ENCODE measurements at places on chromosomes 1 and 21. TPM values are rescaled to one million over a fixed set of nuclear protein-coding genes. Genes with fewer than 3 reads are reported as not detected.

- no peaks in the 10 kb centered on the region for H3K4me1 ChIP-seq
- DNase-seq: no peak
Measured at GRCh38 chr1:237270353-237270752, 228.4 kb downstream of the RYR2 start.

DNA sequence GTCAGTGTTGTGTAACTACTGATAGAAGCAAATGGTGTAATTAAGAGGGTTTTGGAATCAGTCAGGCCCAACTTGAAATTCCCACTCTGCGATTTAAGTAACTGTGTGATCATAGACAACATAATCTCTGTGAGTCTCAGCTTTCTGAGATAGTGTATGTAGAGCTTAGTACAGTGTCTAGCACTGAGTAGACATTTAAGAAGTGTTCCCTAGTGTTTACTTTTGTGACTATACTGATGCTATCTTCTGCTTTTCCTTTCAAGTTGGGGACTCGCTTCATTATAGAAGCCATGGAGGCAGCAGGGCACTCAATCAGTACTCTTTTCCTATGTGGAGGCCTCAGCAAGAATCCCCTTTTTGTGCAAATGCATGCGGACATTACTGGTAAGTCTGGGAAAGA, 147.7 kb upstream of the HOOK1 start:
- H3K36me3 ChIP-seq: no peaks in the 10 kb centered on the region
- no peak for DNase-seq
- peaks cover 26% of the 10 kb centered on the region for H3K4me1 ChIP-seq
- no peaks in the 10 kb centered on the region for H3K27me3 ChIP-seq

DNA sequence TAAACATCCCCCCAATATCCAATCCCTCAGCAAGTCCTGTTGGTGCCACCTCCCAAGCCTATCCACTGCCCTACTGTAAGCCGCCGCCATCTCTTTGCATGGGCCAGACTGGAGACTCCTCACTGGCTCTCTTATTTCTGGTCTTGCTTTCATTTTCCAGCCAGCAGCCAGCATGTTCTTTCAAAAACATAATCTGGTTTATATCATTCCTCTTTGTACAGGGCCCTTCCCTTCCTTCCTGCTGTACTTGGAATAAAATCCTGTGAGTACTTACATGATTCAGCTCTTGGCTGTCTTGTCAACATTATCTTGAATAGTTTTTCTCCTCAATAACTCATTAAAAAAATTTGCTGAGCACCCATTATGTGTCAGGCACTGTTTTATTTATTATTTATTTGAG, 28.2 kb downstream of the TLR5 start:
- no peak overlapping the region for H3K27ac ChIP-seq
- H3K4me1 ChIP-seq: no peaks in the 10 kb centered on the region
- no peaks in the 10 kb centered on the region for H3K27me3 ChIP-seq

DNA sequence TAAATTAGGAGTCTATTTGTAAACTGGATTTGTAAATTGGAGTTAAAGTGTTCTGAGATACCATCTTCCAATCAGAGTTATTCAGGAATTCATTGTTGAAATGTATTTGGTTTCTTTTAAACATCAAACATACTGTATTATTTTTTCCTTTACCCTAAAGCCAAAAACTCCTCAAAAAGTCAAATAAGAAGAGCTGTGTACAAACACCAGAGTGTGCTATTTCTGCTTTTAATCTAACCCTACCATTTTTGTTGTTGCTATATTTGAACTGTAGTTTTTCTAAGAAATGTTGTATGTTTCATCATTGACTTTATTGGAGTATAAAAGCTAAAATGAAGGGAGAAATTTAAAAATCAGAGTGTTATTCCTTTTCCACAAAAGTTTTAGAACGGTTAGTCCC, 35.8 kb downstream of the SLC30A7 start:
- H3K4me3 ChIP-seq: no peak overlapping the region
- peaks cover 11% of the 10 kb centered on the region for H3K36me3 ChIP-seq
- no peaks in the 10 kb centered on the region for H3K27me3 ChIP-seq
- H3K27ac ChIP-seq: no peak overlapping the region

DNA sequence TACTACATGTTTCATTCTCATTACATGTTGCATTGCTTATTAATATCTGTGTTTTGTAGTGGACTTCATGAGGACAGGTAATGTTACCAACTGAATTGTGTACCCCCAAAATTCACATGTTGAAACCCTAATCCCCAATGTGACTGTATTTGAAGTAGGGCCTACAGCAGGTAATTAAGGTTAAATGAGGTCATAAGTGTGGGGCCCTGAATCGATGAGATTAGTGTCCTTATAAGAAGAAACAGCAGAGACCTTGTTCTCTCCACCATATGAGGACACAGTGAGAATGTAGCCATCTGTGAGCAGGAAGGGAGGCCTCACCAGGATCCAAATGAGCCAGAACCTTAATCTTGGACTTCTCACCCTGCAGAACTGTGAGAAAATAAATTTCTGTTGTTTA, 15.0 kb upstream of the IFNAR1 start:
- H3K27ac ChIP-seq: no peak overlapping the region
- H3K4me1 ChIP-seq: peaks cover 14% of the 10 kb centered on the region
- H3K36me3 ChIP-seq: no peaks in the 10 kb centered on the region
- no peak for DNase-seq

DNA sequence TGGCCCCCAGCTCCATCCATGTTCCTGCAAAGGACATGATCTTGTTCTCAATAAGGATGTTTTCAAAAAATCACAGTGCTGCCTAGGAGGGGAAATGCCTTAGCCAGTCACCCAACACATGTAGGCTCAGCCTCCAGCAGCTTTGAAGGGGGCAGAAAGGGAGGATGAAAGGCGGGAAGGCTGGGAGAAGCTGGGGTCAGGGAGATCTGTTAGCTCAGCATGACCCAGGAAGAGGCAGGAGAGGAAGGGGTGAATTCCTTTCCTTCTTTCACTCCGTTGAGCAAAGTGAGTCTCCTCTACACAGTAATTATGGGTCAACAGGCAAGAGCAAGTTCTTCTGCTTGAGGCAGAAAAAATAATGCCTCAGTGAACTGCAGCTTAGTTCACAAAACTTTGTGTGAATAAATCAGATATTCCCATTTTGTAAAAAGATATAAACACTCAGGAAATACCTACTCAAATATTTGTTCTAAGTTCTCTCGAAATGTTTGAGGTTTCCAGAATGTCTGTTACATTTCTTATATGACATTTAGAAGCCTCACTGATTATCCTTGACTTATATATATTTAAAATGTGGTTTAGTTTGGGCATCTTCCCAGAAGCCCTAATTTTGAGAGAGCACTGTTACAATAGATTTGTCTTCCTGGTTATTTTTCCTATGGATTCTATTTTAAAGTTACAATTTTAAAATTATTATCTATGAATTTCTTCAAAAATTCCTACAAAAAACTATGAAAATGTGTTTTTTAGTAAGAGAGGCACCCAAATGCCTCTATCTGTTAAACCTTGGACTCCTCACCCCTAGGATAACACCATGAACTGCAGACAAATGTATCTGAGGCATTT, 116.8 kb downstream of the KCNJ6 start:
- no peak overlapping the region for H3K27ac ChIP-seq
- no peak overlapping the region for H3K4me3 ChIP-seq
- no peaks in the 10 kb centered on the region for H3K27me3 ChIP-seq
- H3K4me1 ChIP-seq: no peaks in the 10 kb centered on the region
- no peak for DNase-seq
- H3K36me3 ChIP-seq: no peaks in the 10 kb centered on the region

CRYBG2 gene
- total RNA-seq: 3.0 TPM

GRCh38 chr1:59445040-59445439, 148.1 kb downstream of the FGGY start:
- no peaks in the 10 kb centered on the region for H3K36me3 ChIP-seq
- no peak for DNase-seq
- H3K4me3 ChIP-seq: no peak overlapping the region
- H3K4me1 ChIP-seq: peaks cover 4% of the 10 kb centered on the region
- no peaks in the 10 kb centered on the region for H3K27me3 ChIP-seq
